WTC11 (cell line): ENCODE measurements at places on chromosomes 6 and 20. TPM values are rescaled to one million over a fixed set of nuclear protein-coding genes. Genes with fewer than 3 reads are reported as not detected.

SCAND1 gene
- 94.2 to 103 TPM (median 94.6 TPM) in 3 replicates for total RNA-seq

BPIFB3 gene
- not detected in 3 replicates for total RNA-seq

PPP1R3D gene
- total RNA-seq: 2.4 to 3.6 TPM (median 3.2 TPM) in 3 replicates

BHLHE23 gene
- total RNA-seq: 0.57 to 1.3 TPM (median 0.66 TPM) in 3 replicates

SS18L1 gene
- 29.4 to 34.1 TPM (median 29.8 TPM) in 3 replicates for total RNA-seq

FITM2 gene
- 2.0 to 2.5 TPM (median 2.4 TPM) in 3 replicates for total RNA-seq

NFATC2 gene
- total RNA-seq: 1.7 to 3.0 TPM (median 2.3 TPM) in 3 replicates

TRIM10 gene
- total RNA-seq: 0.09 to 0.22 TPM (median 0.16 TPM) in 3 replicates

RGS17 gene
- 6.6 to 9.3 TPM (median 7.4 TPM) in 3 replicates for total RNA-seq

FLRT3 gene
- 0.50 to 1.0 TPM (median 0.79 TPM) in 3 replicates for total RNA-seq

VIP gene
- not detected in 3 replicates for total RNA-seq

TRIM40 gene
- total RNA-seq: not detected in 3 replicates

AGER gene
- 17.7 to 20.0 TPM (median 18.1 TPM) in 3 replicates for total RNA-seq

KHDRBS2 gene
- total RNA-seq: 0.76 to 1.2 TPM (median 0.87 TPM) in 3 replicates

SPATA25 gene
- total RNA-seq: 3.3 to 4.5 TPM (median 3.7 TPM) in 3 replicates

ZSCAN23 gene
- 8.7 to 9.3 TPM (median 9.0 TPM) in 3 replicates for total RNA-seq

MICA gene
- total RNA-seq: 11.4 to 12.9 TPM (median 11.7 TPM) in 3 replicates

PRL gene
- not detected in 3 replicates for total RNA-seq
